ENCODE measurements at places on chromosomes 1 and 21.

GRCh38 chr1:23745515-23745914, 2.2 kb downstream of the ELOA start:
- DNase-seq = no peak

DNA sequence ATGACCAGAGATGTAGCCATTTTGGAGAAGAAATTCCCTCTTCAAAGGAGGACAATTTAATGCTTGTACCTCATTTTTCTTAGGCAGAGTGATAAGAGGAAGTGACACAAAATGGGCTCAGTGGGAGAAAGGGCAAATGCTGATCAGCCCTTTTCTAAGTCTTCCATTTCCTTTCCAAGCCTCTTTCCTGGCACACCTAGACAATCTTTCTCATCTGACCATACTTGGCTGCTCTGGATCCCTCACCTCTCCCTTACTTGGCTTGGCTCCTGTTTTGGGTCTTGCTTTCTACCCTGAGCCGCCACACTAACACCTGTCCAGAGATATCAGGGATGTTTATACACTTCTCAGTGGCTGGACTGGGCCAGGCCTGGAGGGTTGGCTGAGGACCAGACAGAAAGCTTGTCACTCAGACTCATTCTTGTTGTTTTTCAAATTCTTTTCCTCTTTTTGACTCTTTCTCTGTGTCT, 13.1 kb downstream of the TXNIP start:
- no peak for DNase-seq

DNA sequence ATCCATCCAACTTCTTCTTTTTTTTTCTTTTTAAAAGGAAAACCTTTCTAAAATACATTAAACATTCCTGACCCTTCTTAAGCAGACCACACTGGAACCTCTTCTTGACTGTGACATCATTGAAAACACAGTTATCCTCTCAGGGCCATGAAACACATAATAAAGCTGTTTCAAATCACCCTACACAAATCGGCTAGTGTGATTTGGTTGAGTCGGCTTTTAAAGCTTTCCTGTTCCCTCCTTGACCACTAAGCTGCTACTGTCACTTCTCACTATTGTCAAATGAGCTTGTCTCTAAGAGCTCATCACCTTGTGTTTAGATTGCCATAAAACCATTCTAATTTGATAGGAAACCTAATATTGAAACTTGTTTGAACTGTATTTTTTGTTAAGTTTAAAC, 5.9 kb downstream of the USP24 start:
- DNase-seq = no peak

DNA sequence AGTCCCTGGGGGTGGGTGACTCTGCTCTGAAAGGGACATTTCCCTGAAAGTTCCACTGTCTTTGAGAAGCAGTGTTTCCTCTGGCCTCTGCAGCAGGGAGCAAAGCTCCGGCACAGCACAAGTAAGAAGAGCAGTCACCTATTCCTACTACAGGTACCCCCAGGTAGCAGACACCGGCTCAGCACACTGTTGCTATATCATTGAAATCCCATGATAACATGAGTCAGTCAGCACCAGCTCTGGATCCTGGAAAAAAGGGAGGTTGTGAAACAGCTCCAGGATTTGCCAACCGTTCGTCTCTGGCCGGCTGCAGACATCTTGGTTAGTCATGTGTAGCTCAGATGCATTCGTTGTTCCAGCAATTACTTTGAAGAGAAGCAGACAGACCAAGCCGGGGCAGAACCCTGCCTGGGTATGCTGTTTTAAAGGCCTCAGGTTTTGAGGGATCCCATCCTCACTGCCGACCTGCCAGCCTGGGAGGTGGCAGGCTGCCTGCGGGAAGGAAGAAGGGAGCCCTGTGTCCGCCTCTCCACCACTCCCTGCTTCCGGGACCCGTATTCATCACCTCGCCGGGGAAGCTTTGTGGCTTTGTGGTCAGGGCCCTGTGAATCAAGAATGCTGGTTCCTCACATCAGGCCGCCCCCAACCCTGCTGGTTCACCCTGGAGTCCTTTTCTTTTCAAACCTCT, 139.2 kb downstream of the CLIC6 start:
- DNase-seq = peak; percentile 79

DNA sequence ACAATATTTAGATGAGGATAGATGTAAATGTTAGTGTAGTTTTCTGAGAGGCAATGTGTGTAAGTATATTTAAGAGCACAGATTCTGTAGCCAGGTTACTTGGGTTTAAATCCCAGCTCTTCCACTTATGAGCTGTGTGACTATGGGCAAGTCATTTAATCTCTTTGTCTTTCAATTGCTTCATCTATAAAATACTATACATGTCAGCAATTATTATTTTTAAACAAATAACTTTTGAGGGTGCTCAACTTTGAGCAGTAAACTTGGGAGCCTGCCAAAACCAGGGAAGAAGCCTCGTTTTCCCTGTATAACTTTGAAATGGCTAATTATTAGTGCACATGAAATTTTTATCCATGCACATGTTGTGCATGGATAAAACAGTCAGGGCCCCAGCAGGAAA, 222.8 kb downstream of the FOXD2 start:
- no peak for DNase-seq

- DNase-seq = no peak
These were observed 19.0 kb downstream of the YTHDF2 start for GRCh38 chr1:28755701-28756100.

- DNase-seq = no peak
These were observed 90.0 kb downstream of the NOS1AP start for GRCh38 chr1:162159515-162159914.

- DNase-seq = no peak
These were observed 5.2 kb downstream of the SLC2A1 start for GRCh38 chr1:42953182-42954180.

- no peak for DNase-seq
These were observed 95.0 kb downstream of the GDAP2 start for GRCh38 chr1:117834416-117834815.

GRCh38 chr1:226814751-226815537, 55.5 kb upstream of the PSEN2 start:
- no peak for DNase-seq

GRCh38 chr1:164296172-164296571, 262.8 kb upstream of the PBX1 start:
- no peak for DNase-seq

DNA sequence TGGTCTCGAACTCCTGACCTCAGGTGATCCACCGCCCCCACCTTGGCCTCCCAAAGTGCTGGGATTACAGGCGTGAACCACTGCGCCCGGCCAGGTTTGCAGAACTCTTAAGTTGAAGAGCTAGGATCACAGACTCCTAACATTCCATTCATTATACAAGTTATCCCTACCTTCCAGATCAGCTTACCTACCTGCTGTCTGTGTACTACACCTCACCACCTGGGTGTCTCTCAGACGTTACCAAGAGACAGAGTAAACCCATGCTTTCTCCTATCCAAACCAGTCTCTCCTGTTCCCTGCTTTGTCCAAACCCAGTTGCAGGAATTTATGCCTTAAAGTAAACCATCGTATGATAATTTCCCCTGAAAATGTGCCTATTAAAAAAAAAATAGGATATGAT, 123.0 kb upstream of the L1TD1 start:
- no peak for DNase-seq

DNA sequence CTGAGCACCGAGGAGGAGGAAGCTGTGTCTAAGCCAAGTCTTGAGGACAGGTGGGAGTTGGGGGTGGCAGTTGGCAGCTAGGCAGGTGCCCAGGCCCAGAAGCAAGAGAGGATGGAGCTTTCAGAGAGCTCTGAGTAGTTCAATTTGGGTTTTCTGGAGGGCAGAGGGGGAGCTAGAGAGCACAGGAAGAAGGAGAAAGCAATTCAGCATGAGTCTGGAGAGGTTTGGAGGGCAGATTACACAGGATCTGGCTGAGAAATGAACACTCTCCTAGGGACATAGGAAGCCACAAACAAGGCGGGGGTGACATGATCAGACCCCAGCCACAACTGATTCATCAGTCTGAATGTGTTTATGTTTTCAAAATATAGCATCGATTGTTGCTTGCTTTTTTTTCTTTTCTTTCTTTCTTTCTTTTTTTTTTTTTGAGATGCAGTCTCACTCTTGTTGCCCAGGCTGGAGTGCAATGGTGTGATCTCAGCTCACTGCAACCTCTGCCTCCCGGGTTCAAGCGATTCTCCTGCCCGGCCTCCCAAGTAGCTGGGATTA, 23.8 kb downstream of the PTPRF start:
- no peak for DNase-seq

DNA sequence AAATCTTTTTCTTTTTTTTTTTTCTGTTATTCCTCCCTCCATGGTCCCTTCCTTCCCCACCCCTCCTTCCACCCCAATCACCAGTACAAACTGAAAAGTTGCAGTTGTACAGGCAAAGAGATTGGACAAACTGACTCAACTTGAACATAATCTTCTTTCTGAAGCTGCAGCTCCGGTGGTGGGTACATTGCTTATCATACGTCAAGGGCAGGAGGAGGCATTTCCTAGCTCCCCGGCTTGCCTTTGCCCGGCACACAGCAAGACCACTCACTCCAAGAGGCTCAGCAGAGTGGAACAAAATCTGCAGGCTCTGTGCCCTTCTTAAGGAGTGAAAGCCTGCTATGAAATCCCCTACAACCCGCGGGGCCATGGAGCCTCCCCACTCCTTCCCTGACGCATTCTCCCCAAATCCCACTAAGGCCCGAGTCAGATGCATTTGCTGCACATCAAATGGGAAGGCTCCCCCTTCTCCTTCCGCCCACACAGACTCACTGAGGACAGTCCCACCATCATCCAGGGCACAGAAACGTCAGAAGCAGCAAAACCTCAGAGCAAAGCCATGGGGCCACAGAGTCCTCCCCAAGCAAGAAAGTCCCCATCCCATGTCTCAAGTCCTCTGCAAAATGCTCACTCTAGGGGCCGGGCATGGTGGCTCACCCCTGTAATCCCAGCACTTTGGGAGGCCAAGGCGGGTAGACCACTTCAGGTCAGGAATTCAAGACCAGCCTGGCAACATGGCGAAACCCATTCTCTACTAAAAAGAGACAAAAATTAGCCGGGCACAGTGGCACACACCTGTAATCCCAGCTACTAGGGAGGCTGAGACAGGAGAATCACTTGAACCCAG, 45.9 kb downstream of the SYF2 start:
- DNase-seq = no peak

- DNase-seq = no peak
These were observed 52.1 kb upstream of the DIPK1A start for GRCh38 chr1:93013145-93014065.

- DNase-seq = no peak
These were observed 5.2 kb downstream of the IFI6 start for GRCh38 chr1:27666791-27667254.

GRCh38 chr1:217542837-217543236, 88.1 kb downstream of the GPATCH2 start:
- no peak for DNase-seq

DNA sequence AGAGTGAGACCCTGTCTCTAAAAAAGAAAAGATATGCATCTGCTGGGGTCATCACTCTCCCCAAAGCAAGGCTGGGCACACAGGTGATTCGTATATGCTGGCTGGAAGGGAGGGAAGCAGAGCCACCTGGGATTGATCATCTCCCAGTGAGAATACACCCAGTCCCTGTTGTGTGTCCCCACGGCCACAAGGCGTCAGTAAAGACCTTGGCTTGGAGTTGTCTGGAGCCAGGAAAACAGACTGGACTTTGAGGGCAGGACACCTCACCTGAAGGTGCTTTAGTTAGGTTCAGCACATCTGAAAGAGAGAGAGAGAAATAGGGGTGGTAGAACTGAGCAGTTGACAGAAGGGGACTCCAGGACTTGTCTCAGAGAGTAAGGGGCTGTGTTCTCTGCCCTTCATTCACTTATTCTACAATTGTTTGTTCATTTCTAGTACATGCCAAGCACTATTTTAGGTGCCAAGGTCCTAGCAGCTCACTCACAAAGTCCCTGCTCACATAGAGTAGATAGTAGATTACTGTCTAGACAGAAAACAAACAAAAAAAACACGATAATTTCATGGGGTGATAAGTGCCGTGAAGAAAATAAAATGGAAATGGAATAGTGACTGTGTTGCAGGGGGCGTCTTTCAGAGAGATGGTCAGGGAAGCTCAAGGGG, 13.5 kb downstream of the CITED4 start:
- no peak for DNase-seq

- DNase-seq = no peak
These were observed 108.2 kb downstream of the CDC7 start for GRCh38 chr1:91608876-91609275.

DNA sequence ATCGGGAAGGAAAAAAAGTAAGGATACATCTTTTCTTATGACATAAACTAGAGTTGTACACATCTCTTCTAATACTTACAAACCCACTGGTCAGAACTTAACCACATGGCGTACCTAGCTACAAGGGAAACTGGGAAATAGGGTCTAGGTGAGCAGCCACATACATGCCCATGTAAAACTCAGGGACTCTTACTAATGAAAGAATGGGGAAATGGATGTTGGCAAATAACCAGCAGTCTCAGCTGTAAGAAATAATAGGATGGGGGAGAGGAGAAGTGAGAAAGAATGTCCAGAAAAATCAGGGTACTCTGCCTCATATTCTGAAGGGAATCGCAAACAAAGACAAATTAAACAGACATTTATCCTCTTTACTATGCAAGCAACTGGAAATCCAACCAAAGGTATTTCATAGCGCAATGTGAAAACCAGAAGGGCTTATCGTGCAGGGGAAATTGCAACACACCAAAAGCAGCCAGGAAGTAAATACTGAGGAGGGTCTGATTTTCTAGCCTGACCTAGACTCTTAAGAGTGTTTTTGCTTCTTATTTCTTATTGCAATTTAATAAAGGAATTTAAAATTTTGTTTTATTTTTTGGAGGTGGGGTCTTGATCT, 17.5 kb downstream of the GTF2B start:
- no peak for DNase-seq

DNA sequence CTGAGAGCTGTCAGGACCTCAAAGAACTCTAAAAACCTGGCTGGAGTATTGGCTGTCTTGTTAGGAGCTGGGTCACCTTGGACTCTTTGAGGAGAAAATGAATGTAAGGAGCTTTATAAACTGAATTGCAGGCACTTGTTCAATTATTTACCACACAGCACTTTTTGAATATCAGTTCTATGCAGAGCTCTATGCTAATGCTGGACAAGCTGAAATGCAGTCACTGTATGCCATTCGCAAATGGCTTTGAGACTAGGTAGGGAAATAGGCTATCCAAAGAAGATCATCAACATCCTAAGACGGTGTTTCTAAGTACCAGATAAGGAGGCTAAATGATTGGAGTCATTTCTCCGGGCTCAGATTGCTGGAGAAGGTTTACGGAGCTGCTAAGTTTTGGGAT, 333.5 kb downstream of the SIPA1L2 start:
- DNase-seq = no peak

- no peak for DNase-seq
These were observed 118.7 kb upstream of the KIF26B start for GRCh38 chr1:245036102-245036501.

- DNase-seq = no peak
These were observed 244.8 kb downstream of the RPS6KC1 start for GRCh38 chr1:213295860-213296259.

DNA sequence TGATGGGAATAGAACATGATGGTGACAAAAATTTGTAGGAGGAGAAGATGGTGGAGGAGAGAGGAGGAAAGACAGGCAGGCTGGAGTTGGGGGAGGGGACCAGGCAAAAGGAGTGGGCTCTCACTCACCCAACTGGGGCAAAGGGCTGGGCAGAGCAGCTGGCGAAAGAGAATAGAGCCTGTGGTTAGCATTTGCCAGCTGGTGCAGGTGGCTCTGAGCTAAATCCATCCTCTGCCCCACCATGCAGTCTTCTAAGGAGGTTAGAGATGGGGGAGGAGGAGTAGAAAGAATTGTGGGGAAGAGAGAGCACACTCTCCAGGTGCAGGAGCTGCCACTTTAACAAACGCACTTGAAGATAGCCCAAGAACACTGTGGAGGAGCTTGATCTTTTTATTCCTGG, 27.6 kb upstream of the SLAMF1 start:
- DNase-seq = no peak
